CD8-positive, alpha-beta memory T cell (primary cell): ENCODE measurements at places on chromosomes 7 and 10.

GRCh38 chr10:92972066-92972870 is 88.3 kb upstream of the CYP26C1 start:
- DNase-seq, result no peak

GRCh38 chr10:48417374-48417773 is 110.9 kb downstream of the MAPK8 start:
- DNase-seq, result no peak

GRCh38 chr10:73506491-73506890 is 10.7 kb upstream of the PPP3CB start:
- no peak for DNase-seq

DNA sequence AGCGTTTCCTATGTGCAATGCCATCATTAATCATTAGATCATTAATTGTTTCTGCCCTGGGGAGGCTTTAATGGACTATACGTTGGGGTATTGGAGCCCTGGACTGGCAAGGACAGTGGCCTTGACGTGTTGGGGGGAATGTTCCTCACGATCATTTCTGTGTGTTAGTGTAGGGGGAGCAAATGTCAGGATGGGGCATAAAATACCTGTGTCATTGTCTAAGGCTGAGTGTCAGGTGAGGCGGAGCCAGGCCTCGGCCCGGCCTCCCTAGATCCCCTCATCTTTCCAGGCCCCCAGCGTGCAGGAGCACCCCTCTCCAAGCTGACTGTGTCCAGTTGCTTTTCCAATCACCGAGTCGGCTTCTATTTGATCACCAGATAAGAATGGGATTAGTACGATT is 346.4 kb upstream of the SHH start:
- DNase-seq, result no peak

GRCh38 chr10:62707810-62708209 is 96.7 kb upstream of the ADO start:
- DNase-seq, result no peak

- no peak for DNase-seq
Observed at GRCh38 chr7:128361411-128362379, at the start of gene PRRT4. Gene PRRT4, minus strand, starts transcription at chr7:128361690.
